ENCODE measurements at places on chromosomes 2 and 18. TPM values are rescaled to one million over a fixed set of nuclear protein-coding genes. Genes with fewer than 3 reads are reported as not detected.

- no peaks in the 10 kb centered on the region for H3K36me3 ChIP-seq
- H3K27me3 ChIP-seq = no peaks in the 10 kb centered on the region
- H3K27ac ChIP-seq = no peak overlapping the region
- peak; percentile 31 for DNase-seq
Measured at GRCh38 chr2:176830362-176830761, 382.2 kb upstream of the HNRNPA3 start.

DNA sequence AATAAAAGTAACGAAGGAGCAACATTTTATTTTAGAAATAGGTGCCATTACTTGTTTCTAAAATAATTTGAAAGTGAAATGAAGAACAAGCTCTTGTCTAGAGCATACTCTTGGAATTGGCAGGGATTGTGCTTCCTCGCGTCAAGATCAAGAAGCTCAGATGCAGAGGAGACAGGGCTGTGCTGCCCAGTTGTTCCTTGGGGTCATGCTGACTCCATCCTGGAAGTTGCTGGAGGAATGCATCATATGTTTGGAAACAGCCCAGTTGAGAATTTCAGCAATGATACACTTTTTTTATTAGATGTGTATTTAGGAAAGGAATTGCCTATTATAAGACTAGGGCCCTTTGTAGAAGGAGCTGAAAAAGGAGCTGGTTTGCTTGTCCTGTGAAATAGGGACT, 17.2 kb downstream of the LTBP1 start:
- H3K36me3 ChIP-seq = no peaks in the 10 kb centered on the region
- DNase-seq = no peak
- no peaks in the 10 kb centered on the region for H3K4me1 ChIP-seq
- H3K27ac ChIP-seq = no peak overlapping the region

- H3K27me3 ChIP-seq = no peaks in the 10 kb centered on the region
- H3K4me1 ChIP-seq = no peaks in the 10 kb centered on the region
- peaks cover 57% of the 10 kb centered on the region for H3K36me3 ChIP-seq
- no peak for DNase-seq
Measured at GRCh38 chr2:239051891-239052445, 204.1 kb downstream of the TWIST2 start.

DNA sequence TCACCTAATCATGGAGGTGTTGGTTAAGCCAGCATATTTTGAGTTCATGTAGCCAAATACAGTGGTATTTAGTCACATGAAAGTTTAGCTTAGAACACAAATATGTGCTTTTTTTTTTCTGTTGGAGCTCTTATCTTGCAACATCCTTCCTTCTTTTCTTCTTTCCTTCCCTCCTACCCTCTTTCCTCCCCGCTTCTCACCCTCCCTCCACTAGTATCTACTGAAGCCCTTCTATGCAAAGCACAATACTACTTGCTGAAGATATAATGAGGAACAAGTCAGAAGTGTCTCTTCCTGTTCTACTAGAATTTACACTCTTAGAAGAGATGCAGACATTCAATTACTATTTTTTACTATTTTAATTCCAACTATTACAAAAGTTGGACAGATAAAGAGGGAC, 105.0 kb upstream of the ITGA4 start:
- H3K4me3 ChIP-seq = no peak overlapping the region
- H3K27me3 ChIP-seq = no peaks in the 10 kb centered on the region
- no peak for DNase-seq
- H3K27ac ChIP-seq = no peak overlapping the region

GRCh38 chr18:79983793-79984192, 4.6 kb downstream of the TXNL4A start:
- peaks cover 33% of the 10 kb centered on the region for H3K4me1 ChIP-seq
- no peak for DNase-seq
- no peaks in the 10 kb centered on the region for H3K27me3 ChIP-seq
- H3K4me3 ChIP-seq = no peak overlapping the region

GRCh38 chr18:54786206-54786605, 42.1 kb upstream of the RAB27B start:
- H3K27ac ChIP-seq = no peak overlapping the region
- DNase-seq = no peak
- no peaks in the 10 kb centered on the region for H3K27me3 ChIP-seq
- H3K4me3 ChIP-seq = no peak overlapping the region

DNA sequence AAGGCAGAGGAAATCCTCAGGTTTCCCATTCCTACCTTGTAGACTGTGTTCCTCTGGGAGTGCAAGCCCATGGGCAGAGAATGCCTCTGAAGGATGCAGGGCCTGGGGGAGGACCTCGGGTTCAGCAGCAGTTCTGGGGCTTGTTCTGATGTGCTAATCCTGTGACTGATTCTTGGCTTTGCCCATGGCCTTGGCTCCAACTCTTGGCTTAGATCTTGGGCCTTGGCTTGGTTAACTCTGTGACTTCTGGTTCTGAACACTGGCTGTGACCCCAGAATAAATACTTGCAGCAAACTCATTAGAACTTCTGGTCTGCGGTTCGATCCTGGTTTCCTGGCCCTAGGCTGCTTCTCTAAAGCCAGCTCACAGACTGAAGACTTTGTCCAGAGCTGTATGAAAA, 366.9 kb upstream of the ZEB2 start:
- H3K36me3 ChIP-seq = no peaks in the 10 kb centered on the region
- no peaks in the 10 kb centered on the region for H3K27me3 ChIP-seq

- peaks cover 8% of the 10 kb centered on the region for H3K4me1 ChIP-seq
- no peaks in the 10 kb centered on the region for H3K27me3 ChIP-seq
- no peaks in the 10 kb centered on the region for H3K36me3 ChIP-seq
- no peak overlapping the region for H3K4me3 ChIP-seq
- H3K27ac ChIP-seq = no peak overlapping the region
Measured at GRCh38 chr2:68653034-68653433, 9.7 kb downstream of the PROKR1 start.

DNA sequence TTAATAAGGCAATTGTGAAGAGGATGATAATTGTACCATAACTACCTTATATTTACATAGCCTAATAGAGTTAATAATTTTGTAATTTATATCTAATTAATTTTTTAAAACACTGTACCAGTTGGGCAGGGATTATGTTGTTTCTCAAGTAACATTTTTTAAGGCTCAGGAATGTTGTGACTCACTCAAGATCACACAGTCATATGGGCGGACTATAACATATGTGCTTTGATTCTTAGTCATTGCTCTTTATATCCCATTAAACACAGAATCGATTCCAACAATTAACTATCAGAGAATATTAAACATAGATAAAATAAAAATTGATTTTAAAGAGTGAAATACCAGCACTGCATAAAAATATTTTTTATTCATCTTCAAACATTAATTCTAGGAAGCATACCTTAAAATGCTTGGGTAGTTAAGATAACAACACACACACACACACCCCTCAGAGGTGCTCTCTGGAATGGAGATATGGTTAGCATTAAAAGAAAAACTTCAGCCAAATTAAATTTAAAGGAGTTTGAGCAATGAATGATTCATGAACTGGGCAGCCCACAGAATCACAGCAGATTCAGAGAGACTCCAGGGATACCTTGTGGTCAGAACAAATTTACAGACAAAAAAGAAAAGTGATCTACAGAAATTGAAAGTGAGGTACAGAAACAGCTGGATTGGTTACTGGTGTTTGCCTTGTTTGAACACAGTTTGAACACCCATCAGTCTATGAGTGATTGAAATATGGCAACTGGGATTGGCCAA, 869.4 kb upstream of the ID2 start:
- no peaks in the 10 kb centered on the region for H3K27me3 ChIP-seq
- no peaks in the 10 kb centered on the region for H3K4me1 ChIP-seq
- DNase-seq = no peak
- no peak overlapping the region for H3K4me3 ChIP-seq

- no peak overlapping the region for H3K4me3 ChIP-seq
- H3K4me1 ChIP-seq = no peaks in the 10 kb centered on the region
- H3K27ac ChIP-seq = no peak overlapping the region
- no peak for DNase-seq
- no peaks in the 10 kb centered on the region for H3K27me3 ChIP-seq
- no peaks in the 10 kb centered on the region for H3K36me3 ChIP-seq
Measured at GRCh38 chr2:170245312-170245711, 67.4 kb downstream of the MYO3B start.

DNA sequence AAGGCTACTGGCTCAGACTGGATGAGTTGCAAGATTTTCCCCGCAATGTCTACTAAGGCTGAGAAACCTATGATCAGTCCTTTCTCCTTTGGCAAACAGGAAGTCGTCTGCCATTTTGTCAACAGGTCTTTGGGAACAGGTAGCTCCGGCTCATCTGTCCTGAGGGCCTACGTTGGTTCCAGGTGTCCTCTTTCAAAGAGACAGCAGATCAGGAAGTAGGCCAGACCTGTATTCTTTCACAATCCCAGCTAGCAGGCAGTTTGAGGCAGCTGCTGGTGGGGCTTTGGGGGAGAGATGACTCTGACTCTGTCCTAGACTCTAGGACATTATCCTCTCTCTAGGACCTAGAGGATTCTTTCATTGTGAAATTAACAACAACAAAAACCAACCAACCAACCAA, 98.6 kb downstream of the ACTR2 start:
- H3K36me3 ChIP-seq = no peaks in the 10 kb centered on the region
- no peaks in the 10 kb centered on the region for H3K4me1 ChIP-seq
- no peak overlapping the region for H3K4me3 ChIP-seq
- no peak for DNase-seq
- H3K27me3 ChIP-seq = no peaks in the 10 kb centered on the region
- H3K27ac ChIP-seq = no peak overlapping the region

GRCh38 chr2:71608034-71608433, 154.7 kb downstream of the DYSF start:
- no peak overlapping the region for H3K27ac ChIP-seq
- no peaks in the 10 kb centered on the region for H3K4me1 ChIP-seq
- no peak overlapping the region for H3K4me3 ChIP-seq
- H3K27me3 ChIP-seq = no peaks in the 10 kb centered on the region

DNA sequence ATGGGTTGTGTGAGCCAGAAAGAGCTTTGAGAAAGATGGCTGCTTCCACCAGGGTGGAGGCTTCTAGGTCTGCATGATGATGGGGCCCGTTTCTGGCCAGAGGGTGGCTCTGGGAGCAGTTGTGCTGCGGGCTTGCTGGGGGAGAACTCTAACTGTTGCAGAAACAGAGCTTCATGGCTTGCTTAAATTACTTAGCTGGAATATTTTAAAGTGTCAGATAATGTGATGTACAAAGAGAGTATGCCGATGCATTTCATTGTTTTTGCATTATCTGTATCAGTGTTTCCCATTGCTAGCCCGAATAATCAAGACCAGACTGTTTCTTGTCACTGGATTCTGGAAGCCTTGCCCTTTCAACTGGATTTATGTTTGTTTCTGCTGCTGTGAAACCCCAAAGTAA, 6.3 kb upstream of the DRC1 start:
- H3K27ac ChIP-seq = no peak overlapping the region
- H3K4me3 ChIP-seq = no peak overlapping the region
- H3K4me1 ChIP-seq = peaks cover 3% of the 10 kb centered on the region
- H3K27me3 ChIP-seq = no peaks in the 10 kb centered on the region

DNA sequence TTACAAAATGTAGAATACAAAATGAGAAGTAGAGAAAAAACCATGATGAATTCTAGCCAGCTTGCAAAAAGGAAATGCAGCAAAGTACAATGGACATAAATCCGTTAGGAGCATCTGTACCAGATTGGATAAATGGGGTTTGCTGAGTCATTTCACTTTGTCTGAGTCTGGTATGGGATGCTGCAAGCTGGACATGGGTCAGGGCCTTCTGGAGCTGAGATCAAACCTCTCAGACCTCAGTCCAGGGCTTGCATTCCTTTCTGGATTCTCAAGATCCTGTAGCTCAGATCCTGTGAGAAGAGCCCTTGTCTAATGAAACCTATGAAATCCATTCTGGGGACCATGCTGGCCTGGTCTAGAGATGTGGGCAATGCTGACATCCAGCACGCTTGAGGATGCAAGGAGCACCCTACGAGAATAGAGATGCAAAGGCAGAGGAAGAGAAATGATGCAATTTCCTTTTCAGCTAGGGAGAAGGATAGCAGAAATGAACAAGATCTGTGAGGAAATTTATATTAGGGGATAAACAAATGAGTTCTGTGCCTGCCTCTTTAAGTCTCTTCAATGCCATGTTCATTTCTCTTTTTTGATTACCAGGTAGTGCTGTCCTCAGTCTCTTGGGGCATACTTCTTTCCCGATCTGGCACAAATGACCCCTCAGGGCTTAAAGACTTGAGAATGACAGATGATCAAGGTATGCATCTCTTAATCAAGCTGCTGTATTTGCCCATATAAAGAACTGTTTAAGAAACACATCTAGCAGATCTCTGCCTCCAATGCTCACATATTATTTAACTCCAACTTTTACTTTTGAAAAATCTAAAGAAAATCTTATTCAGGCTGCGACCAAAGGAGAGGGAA, 230.4 kb downstream of the MEIS1 start:
- no peak overlapping the region for H3K4me3 ChIP-seq
- H3K4me1 ChIP-seq = no peaks in the 10 kb centered on the region
- no peak overlapping the region for H3K27ac ChIP-seq
- no peaks in the 10 kb centered on the region for H3K27me3 ChIP-seq
- no peak for DNase-seq

GRCh38 chr2:71832388-71832787, 315.3 kb downstream of the CYP26B1 start:
- no peak for DNase-seq
- H3K36me3 ChIP-seq = no peaks in the 10 kb centered on the region
- H3K27ac ChIP-seq = no peak overlapping the region
- no peaks in the 10 kb centered on the region for H3K27me3 ChIP-seq
- no peak overlapping the region for H3K4me3 ChIP-seq

GRCh38 chr2:162072181-162072702, 1.8 kb downstream of the DPP4 start:
- H3K27me3 ChIP-seq = no peaks in the 10 kb centered on the region
- peak overlapping the region; percentile 9 for H3K27ac ChIP-seq
- H3K4me1 ChIP-seq = no peaks in the 10 kb centered on the region
- peak overlapping the region; percentile 53 for H3K4me3 ChIP-seq

DNA sequence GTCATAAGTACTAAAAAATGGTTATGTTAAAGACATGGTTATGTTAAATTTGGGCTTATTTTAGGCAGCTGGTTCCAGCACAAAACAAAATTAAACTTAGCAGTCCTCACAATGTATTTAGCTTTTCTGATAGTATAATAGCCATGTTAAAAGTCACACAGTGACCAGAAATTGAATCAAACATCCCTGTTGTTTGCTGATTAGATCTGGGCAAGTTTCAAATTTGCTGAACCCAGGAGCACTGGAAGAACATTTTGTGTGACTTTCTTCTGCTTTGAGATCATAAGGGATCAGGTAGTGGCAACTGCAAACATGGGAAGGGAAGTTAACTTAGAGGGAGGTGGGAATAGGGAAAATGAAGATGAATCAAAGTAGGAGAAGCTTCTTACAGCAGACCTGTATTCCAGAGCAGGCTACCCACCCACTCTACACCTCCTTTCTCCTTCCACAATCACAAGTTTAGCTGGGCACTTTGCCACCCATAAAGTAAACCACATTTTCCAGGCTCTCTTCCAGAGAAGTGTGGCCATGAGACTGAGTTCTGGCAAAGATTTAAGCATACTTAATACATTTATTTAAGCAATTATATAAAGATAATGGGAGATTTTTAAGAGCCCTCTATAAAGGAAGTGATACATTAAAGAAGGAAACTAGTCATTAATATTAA, 616.1 kb upstream of the LRATD1 start:
- DNase-seq = no peak
- H3K27ac ChIP-seq = no peak overlapping the region
- no peaks in the 10 kb centered on the region for H3K36me3 ChIP-seq

DYSF gene
- total RNA-seq = 0.14 TPM

SCN3A gene
- 0.64 TPM for total RNA-seq

IL18RAP gene
- not detected for total RNA-seq

IL36G gene
- total RNA-seq = not detected

CFC1 gene
- not detected for total RNA-seq

L3MBTL4 gene
- 0.95 TPM for total RNA-seq

NT5DC4 gene
- not detected for total RNA-seq

DPP4 gene
- 35.7 TPM for total RNA-seq

TUBA4B gene
- not detected for total RNA-seq

FAM161A gene
- 4.7 TPM for total RNA-seq

TSN gene
- total RNA-seq = 35.8 TPM

Measured in naive thymus-derived CD4-positive, alpha-beta T cell (primary cell).